Left cardiac atrium (tissue), 4 donors: ENCODE measurements at places on chromosomes 7 and 10.

DNA sequence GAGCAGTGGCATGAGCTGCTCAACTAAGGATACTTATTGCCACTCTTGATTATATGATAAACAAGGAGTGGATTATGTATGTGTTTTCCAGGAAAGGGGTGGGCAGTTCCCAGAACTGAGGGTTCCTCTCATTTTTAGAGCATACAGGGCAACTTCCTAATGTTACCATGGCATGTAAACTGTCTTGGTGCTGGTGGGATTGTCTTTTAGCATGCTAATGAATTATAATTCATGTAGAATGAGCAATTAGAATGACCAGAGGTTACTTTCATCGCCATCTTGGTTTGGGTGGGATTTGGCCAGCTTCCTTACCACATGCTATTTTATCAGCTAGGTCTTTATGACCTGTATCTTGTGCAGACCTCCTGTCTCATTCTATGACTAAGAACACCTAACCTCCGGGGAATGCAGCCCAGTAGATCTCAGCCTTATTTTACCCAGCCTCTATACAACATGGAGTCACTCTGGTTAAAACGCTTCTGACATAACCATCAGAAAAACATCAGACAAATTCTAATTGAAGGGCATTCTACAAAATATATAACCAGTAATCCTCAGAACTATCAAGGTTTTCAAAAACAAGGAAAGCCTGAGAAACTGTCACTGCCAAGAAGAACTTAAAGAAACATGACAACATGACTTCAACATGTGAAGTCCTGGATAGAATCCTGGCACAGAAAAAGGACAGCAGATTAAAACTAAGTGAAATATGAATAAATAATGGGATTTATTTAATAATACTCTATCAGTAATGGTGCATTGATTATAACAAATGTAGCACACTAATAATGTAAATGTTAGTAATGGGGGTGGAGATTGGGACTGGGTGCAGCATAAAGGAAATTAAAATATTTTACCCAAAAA, 365.0 kb downstream of the SEMA3D start:
- no peak for DNase-seq

DNA sequence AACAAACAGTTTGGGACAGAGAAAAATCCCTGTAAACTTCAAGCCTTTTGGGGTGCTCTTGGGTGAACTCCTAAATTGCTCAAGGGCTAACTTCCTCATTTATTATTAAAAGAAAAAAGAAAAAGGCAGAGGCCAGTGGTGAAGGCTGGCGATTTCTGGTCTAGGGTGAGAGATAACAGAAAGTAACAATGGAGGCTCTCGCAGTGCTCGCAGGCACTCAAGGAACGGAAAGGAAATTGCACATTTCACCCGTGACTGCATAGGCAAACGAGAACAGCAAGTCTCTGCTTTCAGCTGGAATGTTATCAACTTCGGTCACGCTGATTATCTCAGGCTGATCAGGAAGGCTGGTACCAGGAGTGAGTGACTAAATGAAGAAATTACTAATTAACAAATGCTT, 70.7 kb downstream of the PRKAG2 start:
- no peak for DNase-seq

- DNase-seq: no peak
Measured at GRCh38 chr10:86265236-86265894, 101.2 kb downstream of the GRID1 start.

DNA sequence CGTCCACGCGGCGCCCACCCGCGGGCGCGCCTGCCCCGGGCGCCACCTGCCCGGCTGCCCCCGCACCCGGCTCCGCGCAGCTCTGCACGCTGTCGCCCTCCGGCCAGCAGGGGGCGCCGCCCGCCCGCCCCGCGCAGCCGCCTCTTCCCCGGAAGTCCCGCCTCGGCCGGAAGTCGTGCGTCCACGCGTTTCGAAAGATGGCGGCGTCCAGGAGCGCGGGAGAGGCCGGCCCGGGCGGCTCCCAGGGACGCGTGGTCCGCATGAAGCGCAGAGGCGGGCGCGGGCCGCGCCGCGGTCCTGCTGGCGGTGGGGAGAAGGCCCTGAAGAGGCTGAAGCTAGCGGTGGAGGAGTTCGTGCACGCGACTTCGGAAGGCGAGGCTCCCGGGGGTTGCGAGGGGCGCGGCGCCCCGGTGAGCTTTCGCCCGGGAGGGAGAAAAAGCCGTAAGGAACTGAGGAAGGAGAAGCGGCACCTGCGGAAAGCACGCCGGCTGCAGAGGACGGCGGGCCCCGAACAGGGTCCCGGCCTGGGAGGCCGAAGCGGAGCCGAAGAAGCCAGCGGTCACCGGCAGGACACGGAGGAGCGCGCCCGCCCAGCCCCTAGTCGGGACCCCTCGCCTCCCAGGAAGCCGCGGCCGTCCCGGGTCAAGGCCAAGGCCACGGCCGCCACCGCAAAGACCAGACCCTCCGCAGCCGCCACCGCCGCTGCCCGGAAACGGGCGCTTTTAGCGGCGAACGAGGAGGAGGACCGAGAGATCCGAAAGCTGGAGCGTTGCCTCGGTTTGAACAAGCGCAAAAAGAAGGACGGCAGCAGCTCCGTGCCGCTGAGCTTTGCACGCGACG, at the start of gene NOM1:
NOM1 (plus strand) TSS at position 172 of the 840 bp plus-strand sequence; CDS start at position 198, 26 bp downstream.
- DNase-seq: peak; percentile 93

- no peak for DNase-seq
Measured at GRCh38 chr10:97726636-97727178, 10.2 kb upstream of the ZFYVE27 start.

- no peak for DNase-seq
Measured at GRCh38 chr10:72229261-72230251, 13.5 kb upstream of the ASCC1 start.

DNA sequence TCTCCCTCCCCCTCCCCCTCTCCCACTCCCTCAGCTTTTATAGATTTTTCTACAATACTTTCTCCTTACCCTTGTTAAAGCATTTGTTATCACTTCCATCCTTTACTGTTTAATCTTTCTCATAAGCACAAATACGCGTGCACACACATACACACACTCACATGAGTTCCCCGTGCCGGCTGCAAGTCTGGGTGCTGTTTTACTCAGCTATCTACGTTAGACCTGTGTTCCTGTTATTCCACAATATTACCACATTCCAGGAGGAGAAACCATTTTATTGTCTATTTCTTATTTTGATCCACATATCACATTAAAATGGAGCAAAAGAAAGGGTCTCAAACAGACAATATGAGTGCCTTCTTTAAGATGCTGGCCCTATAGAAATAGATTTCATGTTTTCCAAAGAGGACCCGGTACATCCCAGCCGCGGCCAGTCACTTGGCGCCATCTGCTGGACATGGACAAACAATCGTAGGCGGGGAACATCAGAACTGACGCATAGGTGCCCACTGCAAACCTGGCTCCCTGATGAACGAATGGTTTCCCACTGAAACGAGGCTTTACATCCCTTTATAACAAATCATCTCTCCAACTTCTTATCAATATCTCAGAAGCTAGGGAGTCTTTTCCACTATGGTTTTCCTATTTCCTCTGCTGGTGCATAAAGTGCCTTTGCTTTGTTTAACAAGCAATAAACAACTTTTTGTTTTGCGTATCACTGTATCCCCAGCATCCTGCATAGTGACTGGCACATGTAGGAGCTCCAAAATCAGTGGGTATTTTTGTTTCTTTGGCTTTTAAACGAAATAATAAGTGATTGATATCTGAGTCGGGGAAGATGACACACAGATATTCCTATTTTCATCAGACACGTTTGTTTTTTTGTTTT, 25.2 kb upstream of the OPTN start:
- peak; percentile 72 for DNase-seq

DNA sequence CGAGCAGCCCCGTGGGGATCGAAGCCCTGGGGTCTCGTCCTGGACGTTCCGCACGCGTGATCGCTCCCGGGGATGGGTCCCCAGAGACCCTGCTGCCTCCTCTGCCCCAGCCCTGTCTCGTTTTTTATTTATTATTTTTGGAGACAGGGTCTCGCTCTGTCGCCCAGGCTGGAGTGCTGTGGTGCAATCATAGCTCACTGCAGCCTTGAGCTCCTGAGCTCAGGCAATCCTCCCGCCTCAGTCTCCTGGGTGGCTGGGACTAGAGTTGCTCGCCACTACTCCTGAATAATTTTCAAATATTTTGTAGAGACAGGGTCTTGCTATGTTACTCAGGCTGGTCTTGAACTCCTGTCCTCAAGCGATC, 319 bp upstream of the STX1A start:
- DNase-seq: no peak

DNA sequence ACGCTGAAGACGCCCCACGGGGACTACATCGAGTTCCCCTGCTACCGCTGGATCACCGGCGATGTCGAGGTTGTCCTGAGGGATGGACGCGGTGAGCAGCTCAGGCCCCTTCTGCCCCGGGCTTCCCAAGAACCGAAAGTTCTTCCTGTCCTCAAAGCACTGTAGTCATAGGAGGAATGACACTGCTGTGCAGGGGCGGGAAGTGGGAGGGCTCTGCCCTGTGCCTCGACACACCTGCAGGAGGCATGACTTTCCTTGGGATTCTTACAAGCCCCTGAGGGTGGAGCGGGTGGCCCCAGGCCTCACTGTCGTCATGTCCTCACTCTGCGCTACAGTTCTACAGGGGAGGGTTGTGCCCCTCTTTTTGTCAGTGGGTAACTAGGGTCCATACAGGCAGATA, 8.6 kb downstream of the ALOX5 start:
- no peak for DNase-seq

DNA sequence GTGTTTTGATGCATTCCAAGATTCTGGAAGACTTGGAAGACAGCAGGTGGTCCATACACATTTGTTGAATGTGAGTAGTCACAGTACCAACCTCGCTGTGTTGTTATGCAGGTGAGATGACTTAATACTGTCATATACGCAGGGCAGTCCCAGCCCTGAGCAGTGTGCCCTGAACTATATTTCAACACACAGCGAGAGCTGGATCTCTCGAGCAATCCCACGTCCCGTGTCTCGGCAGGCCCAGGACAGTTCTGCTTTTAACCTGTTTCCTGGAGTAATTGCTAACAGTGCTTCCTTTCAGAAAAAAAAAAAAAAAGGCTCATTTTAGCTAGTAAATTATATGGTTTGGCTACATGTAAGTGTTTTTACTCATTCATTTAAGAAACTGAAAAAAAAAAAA, 179.7 kb downstream of the PRKCQ start:
- no peak for DNase-seq

GRCh38 chr7:16260236-16260728, 161.1 kb downstream of the CRPPA start:
- no peak for DNase-seq

- DNase-seq: no peak
Measured at GRCh38 chr10:113381416-113381815, 171.4 kb upstream of the HABP2 start.

GRCh38 chr7:102286237-102287110, at the start of gene SH2B2:
Gene SH2B2 (plus strand): TSS chr7:102286868. CDS start chr7:102300551, 13,683 bp downstream.
- DNase-seq: peak; percentile 89

GRCh38 chr10:91033324-91033950, 112.5 kb upstream of the ANKRD1 start:
- DNase-seq: no peak

DNA sequence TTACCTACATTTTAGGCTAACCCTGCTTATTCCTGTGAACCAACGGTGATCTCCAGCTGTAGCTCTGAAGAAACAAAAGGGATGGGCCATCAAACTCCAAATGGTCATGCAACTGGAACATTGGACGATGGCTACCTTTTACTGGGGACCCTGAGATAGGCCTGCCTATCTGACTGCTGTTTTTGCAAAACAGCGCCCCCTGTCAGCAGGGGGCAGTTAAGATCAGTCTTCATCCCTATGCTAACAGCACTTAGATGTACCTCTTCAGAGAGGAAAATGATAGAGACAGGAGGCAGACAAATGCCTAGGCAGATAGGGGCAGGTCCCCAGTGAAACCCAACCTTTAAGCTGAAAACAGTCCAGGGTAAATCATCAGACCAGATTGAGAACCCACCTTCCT, 1085.4 kb upstream of the SORCS1 start:
- no peak for DNase-seq

- no peak for DNase-seq
Measured at GRCh38 chr7:76056241-76056640, 8.3 kb downstream of the MDH2 start.

GRCh38 chr7:77442636-77443035, 26.5 kb upstream of the GSAP start:
- DNase-seq: no peak

GRCh38 chr10:10782603-10783002, 235.1 kb upstream of the CELF2 start:
- DNase-seq: no peak

GRCh38 chr10:127600479-127600878, 51.4 kb downstream of the NPS start:
- DNase-seq: no peak

- no peak for DNase-seq
Measured at GRCh38 chr7:34406848-34407530, 251.0 kb upstream of the NPSR1 start.

GRCh38 chr7:47303695-47304453, 278.0 kb downstream of the TNS3 start:
- no peak for DNase-seq

GRCh38 chr7:139182363-139182762, 48.7 kb upstream of the UBN2 start:
- no peak for DNase-seq
